Lung microvascular endothelial cell (primary cell): ENCODE measurements at places on chromosomes 11 and 22. TPM values are rescaled to one million over a fixed set of nuclear protein-coding genes. Genes with fewer than 3 reads are reported as not detected.

- DNase-seq, result no peak
These were observed 14.2 kb upstream of the MMP1 start for GRCh38 chr11:102812188-102812587.

Gene OR2AT4
- not detected in 2 replicates for total RNA-seq

- peak; percentile 98 for DNase-seq
These were observed 54.2 kb downstream of the GRAMD4 start for GRCh38 chr22:46674367-46674781.

DNA sequence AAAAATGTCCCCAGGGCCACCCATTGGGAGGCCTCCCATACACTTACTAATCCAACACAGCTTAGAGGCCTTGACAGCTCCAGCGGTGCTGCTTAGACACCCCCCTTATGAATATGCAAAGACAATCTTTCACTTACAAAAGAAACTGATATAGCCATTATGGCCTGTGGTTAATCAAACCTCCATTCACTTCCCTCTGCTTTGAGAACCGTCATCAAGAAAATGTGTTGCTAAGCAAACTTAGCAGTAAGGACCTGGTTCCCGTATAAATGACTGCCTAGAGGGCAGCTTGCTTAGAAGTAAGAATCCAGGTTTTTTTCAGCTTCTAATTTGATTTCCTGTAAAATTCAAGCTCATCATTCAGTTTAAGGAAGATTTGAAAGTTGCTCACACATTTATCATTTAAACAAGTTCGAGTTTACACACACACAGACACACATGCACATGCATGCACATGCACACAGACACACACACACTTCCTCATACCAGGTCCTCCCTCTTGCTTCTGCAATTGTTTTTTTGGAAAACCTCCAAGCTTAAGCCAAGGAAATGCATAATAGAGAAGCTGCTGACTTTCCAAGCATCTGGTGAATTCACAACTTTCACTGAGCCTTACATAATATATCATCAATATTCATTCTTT lies 137.7 kb upstream of the BLID start:
- no peak for DNase-seq
